EL (cell line): ENCODE measurements at places on chromosomes 16 and 17.
A peak's percentile ranks its signal among the peaks of the same experiment; 100 is the strongest.

DNA sequence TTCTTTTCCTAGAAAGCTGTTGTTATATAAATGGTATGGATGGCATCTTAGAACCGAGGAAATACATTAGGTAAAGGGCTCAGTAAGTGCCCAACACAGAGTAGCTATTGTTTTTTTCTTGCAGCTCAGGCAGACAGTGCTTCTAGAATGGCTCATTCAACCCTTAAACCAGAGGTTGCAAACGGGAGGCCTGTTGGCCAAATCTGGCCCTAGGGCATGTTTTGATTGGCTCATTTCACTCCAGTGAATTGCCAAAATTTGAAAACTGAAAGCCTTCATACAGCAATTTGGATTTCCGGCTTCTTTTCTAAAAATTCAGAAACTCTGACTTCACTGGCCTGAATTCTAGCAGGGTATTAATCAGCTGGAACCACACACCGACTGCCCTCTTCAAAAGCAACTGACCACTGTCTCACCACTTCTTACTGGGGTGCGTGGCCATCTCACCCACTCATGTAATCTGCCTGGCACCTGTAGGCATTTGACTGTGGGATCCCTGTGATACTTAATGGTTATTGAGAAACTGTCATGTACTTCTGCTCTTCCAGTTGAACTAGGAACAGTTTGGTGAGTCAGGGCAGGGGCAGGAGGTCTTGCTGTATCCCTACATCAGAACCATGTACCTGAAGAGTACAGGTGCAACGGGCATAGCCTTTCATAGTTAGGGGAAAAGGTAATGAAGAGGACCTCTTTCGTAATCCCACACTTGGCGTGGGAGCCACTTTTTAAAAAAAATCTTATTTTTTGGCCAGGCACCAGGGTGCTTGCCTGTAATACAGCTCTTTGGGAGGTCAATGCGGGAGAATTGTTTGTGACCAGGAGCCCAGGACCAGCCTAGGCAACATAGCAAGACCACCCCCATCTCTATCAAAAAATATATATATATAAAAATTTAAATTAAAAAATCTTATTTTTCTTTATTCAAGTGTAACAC is 53.6 kb upstream of the SCNN1B start:
- DNase-seq, result peak; percentile 15

- DNase-seq, result no peak
Measured at GRCh38 chr16:62201911-62202310, 165.7 kb upstream of the CDH8 start.

- DNase-seq, result peak; percentile 56
Measured at GRCh38 chr17:57440522-57441269, 184.4 kb downstream of the MSI2 start.

- no peak for DNase-seq
Measured at GRCh38 chr17:56723421-56723820, 110.3 kb downstream of the C17orf67 start.
